ENCODE measurements at places on chromosomes 3 and 15.

- no peak for DNase-seq
Observed at GRCh38 chr3:79246875-79247724, 520.7 kb downstream of the ROBO1 start.

GRCh38 chr3:170477395-170477794 lies 58.7 kb downstream of the CLDN11 start:
- DNase-seq = no peak

GRCh38 chr3:24185738-24186384 lies 240.8 kb downstream of the NR1D2 start:
- DNase-seq = peak; percentile 64

GRCh38 chr3:143595456-143596077 lies 252.7 kb downstream of the SLC9A9 start:
- DNase-seq = no peak

GRCh38 chr3:99526921-99527320 lies 111.5 kb upstream of the COL8A1 start:
- DNase-seq = no peak

DNA sequence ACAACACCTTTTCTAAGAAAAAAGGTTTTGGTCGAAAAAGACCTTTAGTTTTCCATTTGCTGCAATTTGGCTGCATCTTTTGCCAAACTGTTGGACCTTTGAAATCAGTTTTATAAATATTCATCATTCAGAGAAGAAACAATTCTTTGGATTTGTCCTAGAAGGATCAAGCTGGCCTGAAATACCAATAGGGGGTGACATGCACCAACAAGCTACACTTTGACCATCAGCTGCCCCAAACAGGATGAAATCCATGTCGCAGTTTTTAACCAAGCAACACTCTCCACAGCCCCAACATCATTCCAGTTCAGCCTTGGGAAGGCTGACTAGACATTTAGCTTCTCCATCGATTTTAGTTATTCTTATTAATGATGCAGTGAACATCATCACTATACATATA lies 9.8 kb downstream of the RPL15 start:
- DNase-seq = no peak

DNA sequence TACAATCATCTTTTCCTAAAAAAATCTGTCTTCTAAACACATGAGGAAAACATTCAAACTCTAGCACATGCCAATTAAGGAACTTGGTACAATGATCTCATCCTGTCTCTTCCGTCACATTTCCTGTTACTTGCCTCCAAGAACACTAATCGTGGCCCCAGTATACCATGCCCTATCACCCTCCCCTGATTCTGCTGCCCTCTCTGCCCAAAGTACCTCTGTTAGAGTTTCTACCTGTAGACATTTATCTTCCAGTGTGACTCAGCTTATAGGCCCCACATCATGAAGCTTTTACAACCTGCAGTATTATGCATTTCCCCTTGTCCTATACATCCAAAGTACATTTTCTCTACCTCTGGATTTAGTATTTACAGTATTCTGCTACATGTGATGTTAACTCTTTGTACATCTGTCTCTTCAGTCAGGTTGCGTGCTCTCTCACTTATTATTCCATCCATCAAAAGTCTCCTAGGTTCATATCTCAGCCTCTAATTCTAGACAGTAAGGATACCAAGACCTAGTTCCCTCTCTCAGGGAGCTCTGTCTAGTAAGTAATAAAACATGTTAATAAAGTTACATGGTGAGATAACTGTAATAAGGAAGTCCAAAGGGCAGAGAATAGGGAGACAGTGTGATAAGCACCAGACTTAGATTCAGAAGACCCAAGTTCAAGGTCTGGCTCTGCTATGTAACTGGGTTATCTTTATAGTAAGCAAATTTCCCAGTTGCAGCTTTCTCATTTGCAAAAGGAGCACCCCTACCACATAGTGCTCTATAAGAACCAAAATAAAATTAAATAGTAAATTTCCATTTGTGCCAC lies 8.9 kb upstream of the SEMA6D start:
- no peak for DNase-seq

DNA sequence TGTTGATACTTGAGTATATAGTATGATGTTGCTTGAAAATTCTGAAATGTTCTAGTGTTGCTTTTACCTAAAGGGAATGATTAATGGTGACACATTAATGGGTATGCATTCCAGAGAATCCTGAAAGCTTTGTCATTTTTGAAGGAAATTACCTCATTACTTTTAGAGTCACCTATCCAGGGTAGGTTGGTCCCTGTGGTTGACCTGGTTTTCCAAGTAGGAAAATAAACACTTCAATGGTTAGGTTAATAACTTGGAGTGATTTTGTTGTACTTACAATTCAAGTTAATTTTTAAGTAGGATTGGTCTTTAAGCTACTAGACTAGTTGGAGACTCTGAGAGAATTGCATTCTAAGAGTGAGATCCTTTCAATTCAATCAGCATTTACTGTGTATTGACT lies 31.0 kb downstream of the MITF start:
- DNase-seq = no peak

DNA sequence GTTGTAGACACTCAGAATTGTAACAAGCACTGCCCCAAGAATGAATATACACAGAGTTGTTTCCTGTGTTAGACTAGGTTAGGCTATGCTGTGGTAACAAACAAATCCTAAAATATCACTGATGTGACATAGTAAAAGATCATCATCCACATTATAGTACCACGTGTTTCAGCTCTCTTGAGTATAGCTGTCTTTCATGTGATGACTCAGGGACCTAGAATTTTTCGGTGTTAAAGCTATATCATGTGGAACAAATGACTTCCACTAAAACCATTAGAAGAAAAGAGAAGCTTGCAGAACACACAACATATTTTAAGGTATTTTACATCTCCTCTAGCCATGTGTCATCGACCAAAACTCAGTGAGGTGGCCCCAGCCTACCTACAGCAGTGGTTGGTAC lies 307.9 kb upstream of the RBMS3 start:
- DNase-seq = no peak

GRCh38 chr3:111636366-111636885 lies 41.3 kb upstream of the ZBED2 start:
- no peak for DNase-seq

GRCh38 chr15:70319466-70319865 lies 221.7 kb upstream of the TLE3 start:
- no peak for DNase-seq

- no peak for DNase-seq
Observed at GRCh38 chr3:127844326-127844942, 22.1 kb upstream of the MGLL start.

GRCh38 chr3:89521328-89521727 lies 413.9 kb downstream of the EPHA3 start:
- no peak for DNase-seq

DNA sequence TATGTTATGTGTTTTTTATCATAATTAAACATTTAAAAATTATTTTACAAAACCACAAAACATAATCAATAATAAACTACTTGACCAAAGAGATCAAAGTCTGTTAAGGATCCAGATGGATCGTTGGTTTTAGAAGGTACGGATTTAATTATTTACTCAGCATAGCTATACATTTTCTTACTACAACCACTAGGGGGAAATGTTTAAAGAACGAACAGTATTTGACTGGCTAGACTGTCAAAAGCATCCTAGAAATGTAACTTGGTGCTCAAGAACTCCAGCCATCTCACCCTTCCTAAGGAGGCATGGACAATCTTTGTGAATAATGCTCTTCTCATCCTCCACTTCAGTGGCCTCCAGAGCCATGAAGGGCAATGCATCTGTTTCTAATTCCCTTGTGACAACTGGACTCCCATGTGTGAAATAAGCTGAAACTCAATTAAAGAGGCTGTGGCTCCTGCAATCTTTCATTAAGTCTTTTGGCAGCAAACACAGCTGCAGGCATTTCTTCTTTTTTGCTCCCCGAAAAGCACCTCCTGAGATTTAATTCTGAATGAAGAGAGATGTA lies 94.7 kb upstream of the TUSC7 start:
- peak; percentile 11 for DNase-seq

- DNase-seq = no peak
Observed at GRCh38 chr3:25604107-25604805, 60.5 kb downstream of the TOP2B start.

DNA sequence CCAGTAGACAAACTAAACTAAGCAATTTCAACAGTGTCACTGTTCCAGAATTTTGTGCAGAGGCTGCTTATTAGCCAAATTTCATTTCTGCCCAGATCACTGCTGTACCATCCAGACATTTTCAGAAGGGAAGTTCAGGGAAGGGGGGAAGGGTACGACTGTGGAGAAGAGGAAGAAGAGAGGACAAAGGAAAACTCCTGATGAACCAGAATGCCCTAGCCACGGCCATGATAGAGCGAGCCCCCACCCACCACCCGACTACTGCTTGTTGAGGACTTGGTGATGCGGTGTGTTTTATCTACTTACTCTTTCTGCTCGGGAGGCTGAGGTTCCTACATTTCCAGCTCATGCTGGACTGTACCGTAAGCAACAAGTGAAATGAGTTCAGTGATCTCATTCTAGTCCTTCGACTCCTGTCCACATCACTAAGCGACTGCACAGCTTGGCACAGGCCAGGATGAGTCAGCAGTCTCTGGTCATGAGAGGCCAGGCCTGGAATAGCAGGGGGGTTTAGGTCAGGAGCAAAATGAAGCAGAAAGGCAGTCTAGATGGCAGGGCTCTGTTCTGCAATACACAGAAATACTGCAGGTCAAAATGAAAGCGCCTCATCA lies 330.8 kb downstream of the TIGIT start:
- DNase-seq = peak; percentile 25

DNA sequence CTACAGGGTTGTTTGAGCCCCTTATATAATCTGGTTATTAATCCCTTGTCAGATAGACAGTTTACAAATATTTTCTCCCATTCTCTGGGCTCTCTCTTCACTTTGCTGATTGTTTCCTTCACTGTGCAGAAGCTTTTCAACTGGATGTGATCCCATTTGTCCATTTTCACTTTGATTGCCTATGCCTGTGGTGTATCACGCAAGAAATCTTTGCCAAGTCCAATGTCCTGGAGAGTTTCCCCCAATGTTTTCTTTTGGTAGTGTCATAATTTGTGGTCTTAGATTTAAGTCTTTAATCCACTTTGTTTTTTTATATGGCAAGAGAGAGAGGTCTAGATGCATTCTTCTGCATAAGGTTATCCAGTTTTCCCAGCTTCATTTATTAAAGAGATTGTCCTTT lies 40.7 kb downstream of the XXYLT1 start:
- DNase-seq = no peak

- no peak for DNase-seq
Observed at GRCh38 chr3:1540686-1541085, 447.9 kb downstream of the CNTN6 start.

- DNase-seq = no peak
Observed at GRCh38 chr3:45896956-45897355, 10.6 kb downstream of the CCR9 start.

DNA sequence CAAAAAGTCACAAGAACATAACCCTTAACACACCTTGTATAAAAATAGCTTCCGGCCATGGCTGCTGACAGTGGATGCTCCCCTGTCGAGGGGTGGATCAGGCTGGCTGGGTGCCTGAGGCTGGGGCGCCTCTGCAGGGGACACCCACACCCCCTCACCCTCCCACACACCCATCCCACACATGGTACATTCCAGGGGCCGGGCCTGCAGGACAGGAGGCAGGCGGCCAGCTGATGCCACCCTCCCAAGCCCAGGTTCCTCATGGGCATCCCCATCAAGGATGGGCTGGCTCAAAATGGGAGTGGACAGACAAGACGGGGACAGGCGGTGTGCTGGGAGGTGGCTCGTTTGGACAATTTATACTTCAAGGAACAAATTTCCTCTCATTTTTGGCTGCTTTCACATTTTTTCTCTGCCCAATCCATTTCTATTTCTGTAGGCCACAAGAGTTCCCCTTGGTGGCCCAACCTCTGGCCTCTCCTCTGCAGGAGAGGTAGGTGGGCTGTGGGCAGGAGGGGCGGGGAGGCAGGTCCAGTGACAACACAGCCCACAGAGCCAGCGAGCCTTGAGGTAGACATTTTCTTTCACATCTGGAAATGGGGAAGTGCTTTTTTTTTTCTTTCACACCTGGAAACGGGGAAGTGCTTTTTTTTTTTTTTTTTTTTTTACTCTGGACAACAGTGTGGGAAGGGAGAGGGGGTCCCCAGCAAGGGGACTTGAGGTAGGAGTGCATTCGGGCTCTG lies 23.3 kb downstream of the RNU5B-1 start:
- DNase-seq = no peak

DNA sequence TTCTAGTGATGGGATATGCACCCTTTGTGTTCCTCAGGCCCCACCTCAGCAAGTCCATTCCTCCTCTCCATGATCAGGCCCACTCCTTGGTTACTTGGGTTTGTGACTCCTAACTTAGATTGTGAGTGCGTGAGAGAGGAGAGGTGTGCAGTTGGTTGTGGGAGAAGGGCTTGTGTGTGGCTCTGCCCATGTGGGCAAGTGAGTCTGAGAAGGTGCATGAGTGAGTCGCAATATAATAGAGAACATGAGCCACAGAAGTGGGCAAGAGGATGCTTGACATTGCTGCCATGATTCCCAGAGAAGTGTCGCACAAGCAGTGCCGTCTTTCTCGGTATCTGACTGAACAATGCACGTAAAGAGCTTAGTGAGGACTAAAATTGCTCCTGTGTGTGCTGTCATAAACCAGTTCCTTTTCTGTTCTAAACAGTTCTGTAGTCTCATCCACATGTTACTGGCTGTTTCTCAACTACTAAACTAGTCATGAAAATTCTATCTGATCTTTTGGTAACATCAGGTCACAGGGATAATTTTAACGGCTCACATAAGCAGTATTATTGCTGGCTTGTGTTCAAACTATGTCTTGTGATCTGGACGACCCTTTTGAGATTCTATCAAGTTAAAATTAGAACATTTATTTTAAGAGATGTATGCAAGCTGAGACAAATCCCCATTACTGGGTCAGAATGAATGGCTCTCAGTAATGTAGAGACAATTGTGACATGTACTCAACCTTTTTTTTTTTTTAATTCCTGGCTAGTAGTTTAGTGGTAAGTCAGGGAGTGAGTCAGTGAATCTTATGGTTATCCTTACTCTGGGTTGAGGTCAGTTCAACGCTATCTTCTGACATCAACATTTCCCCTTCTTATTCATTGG lies 25.6 kb downstream of the GYG1 start:
- DNase-seq = no peak

GRCh38 chr3:113005611-113006010 lies 14.8 kb downstream of the GTPBP8 start:
- DNase-seq = no peak

DNA sequence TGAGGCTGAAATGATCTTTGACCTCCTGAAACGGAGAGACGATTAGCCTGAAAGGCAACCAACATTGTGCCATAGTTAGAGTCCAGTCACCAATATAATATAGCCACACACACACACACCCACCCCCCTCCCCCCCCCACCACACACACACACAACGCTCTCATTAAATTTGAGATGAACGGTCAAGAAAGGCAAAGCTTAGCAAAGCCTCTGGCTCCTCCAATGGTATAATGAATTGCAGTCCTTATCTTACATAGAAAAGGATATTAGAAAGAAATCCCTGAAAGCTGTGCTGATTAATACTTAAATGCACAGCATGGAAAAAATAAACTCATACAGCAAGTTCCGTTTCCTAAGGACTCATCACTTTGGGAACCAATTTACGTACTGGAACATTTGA lies 876 bp upstream of the ZNF385D start:
- no peak for DNase-seq

DNA sequence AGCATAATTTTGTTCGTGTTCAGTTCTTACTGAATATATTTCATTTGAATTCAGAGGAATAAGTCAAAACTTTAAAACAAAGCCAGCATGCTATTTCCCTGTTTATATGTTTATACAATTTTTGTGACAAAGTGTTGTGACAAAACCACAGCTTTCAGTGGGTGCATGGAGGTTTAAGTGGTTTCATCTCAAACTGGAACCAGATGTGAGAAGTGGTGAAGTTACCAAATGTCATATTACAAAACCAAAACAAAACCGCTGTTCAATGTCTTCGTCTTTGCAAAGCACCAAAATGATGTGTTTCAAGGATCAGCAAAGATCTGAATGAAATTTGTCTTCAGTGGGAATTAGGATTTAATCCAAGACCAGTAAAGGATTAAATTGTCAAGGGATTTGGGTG lies 59.3 kb upstream of the OSTN start:
- no peak for DNase-seq
